ENCODE measurements at places on chromosomes 12 and 14. TPM values are rescaled to one million over a fixed set of nuclear protein-coding genes. Genes with fewer than 3 reads are reported as not detected.

DNA sequence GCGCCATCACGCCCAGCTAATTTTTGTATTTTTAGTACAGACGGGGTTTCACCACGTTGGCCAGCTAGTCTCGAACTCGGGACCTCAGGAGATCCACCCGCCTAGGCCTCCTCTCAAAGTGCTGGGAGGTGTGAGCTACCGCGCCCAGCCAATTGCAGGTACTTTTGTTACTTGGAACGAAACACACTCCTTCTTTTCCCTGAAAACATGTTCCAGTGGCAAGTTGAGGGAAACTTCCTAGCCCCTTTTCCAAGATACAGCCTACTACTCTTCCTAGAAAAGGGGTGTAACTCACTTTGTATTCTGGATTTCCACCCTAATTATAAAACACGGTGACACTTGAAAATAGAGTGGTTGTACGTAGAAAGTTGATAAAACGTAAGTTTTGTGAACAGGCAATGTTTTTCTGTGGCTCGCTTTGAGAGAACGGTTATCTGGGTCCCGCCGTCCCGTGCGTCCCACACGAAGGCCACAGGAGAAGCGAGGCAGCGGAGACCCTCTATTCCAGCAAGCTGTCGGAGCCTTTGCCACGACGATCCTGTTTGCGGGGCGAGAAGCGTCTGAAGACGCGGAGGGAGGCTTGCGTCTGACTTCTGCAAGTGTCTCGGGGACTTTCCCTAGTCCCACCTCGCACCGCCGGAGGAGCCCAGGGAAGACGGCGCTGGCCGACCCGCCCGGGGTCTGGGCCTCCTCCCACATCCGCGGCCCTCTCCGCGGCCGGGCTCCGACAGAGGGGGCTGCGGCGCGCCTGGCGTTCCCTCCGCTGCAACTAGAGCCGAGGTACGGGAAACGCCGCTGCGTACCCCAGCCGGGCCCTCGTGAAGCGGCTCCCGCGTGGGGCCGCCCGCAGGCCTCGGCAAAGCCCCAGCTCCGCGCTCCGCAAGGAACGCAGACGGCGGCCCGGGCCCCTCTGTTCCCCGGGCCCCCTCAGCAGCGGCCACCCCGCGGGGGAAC, 745 bp downstream of the CDCA4 start:
- peak; percentile 52 for DNase-seq
- H3K27ac ChIP-seq, result peak overlapping the region; percentile 73
- H3K4me3 ChIP-seq, result peak overlapping the region; percentile 88
- H3K27me3 ChIP-seq, result no peaks in the 10 kb centered on the region
- H3K4me1 ChIP-seq, result peaks cover 72% of the 10 kb centered on the region
- peaks cover 15% of the 10 kb centered on the region for H3K36me3 ChIP-seq

GRCh38 chr14:91419044-91419397, 1.4 kb upstream of the CCDC88C start:
- H3K36me3 ChIP-seq, result peaks cover 2% of the 10 kb centered on the region
- peak overlapping the region; percentile 53 for H3K4me3 ChIP-seq
- no peak for DNase-seq
- peaks cover 31% of the 10 kb centered on the region for H3K4me1 ChIP-seq
- no peak overlapping the region for H3K27ac ChIP-seq

- H3K4me1 ChIP-seq, result no peaks in the 10 kb centered on the region
- H3K27me3 ChIP-seq, result no peaks in the 10 kb centered on the region
- H3K27ac ChIP-seq, result no peak overlapping the region
- DNase-seq, result no peak
- H3K4me3 ChIP-seq, result no peak overlapping the region
- H3K36me3 ChIP-seq, result peaks cover 37% of the 10 kb centered on the region
These were observed 41.0 kb upstream of the COL2A1 start for GRCh38 chr12:48045061-48045846.

- no peak overlapping the region for H3K4me3 ChIP-seq
- no peak for DNase-seq
- peaks cover 3% of the 10 kb centered on the region for H3K27me3 ChIP-seq
- no peaks in the 10 kb centered on the region for H3K4me1 ChIP-seq
- H3K27ac ChIP-seq, result no peak overlapping the region
These were observed 106.1 kb upstream of the ANO4 start for GRCh38 chr12:100688451-100688864.

DNA sequence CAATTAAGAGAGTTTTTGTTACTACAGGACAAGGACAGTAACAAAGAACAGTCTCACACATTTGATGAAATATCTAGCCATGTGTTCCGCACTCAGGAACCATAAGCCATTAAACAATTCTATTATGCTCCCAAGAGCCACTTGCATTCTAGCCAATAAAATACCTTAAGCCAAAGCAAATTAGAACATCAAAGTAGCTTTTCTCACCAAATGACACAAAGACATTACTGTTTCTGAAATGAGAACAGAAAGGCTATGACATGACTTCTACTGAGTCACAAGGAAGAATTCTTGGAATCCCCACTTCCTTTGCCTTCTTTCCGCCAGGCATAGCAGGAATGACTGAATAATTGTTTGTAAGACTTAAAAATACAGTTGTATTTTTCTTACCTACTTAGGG, 445.8 kb downstream of the ATP23 start:
- H3K4me3 ChIP-seq, result no peak overlapping the region
- H3K27me3 ChIP-seq, result no peaks in the 10 kb centered on the region
- H3K27ac ChIP-seq, result no peak overlapping the region
- no peak for DNase-seq
- H3K4me1 ChIP-seq, result peaks cover 9% of the 10 kb centered on the region

- no peaks in the 10 kb centered on the region for H3K27me3 ChIP-seq
- no peak overlapping the region for H3K27ac ChIP-seq
- no peak overlapping the region for H3K4me3 ChIP-seq
- no peak for DNase-seq
- no peaks in the 10 kb centered on the region for H3K36me3 ChIP-seq
These were observed 30.6 kb upstream of the DLGAP5 start for GRCh38 chr14:55221968-55222367.

GRCh38 chr12:25585021-25585523, 32.0 kb upstream of the LMNTD1 start:
- H3K36me3 ChIP-seq, result no peaks in the 10 kb centered on the region
- H3K27me3 ChIP-seq, result no peaks in the 10 kb centered on the region
- no peak for DNase-seq
- no peak overlapping the region for H3K4me3 ChIP-seq
- no peak overlapping the region for H3K27ac ChIP-seq
- H3K4me1 ChIP-seq, result no peaks in the 10 kb centered on the region

GRCh38 chr14:51674294-51675002, 22.7 kb downstream of the FRMD6 start:
- H3K27ac ChIP-seq, result no peak overlapping the region
- H3K4me1 ChIP-seq, result peaks cover 8% of the 10 kb centered on the region
- no peaks in the 10 kb centered on the region for H3K36me3 ChIP-seq
- no peaks in the 10 kb centered on the region for H3K27me3 ChIP-seq

GRCh38 chr12:103249607-103250006, 246.2 kb downstream of the C12orf42 start:
- DNase-seq, result no peak
- H3K27ac ChIP-seq, result no peak overlapping the region
- 0 out of 2 replicates have a peak, but pooled peaks cover 3% of the 10 kb centered on the region for H3K4me1 ChIP-seq
- no peaks in the 10 kb centered on the region for H3K27me3 ChIP-seq

DNA sequence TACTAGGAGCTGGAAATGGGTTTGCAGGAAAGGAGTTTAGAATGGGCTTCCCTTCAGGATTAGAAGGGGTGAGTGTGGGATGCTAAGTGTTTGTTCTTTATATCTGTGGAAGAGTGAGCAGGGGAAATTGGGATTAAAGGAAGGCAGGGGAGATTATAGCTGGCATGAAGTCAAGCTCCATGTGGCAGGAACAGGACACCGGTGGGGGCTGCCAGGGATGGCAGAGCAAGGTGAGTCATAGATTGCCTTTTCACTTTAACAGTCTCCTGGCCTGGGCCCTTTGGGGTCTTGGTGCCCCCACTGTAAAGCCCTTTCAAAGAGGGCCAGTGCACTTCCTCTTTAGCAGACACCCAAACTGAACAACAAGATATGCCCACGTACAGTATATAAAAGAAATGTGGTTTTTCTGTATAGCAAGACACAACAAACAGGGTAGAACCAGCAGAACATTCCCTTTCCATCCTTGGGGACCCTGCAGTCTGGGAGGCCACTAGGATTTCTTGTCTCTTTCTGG, 23.1 kb upstream of the FBXO21 start:
- no peaks in the 10 kb centered on the region for H3K27me3 ChIP-seq
- no peaks in the 10 kb centered on the region for H3K36me3 ChIP-seq
- peaks cover 7% of the 10 kb centered on the region for H3K4me1 ChIP-seq
- H3K4me3 ChIP-seq, result no peak overlapping the region
- DNase-seq, result no peak

- H3K4me3 ChIP-seq, result no peak overlapping the region
- H3K4me1 ChIP-seq, result peaks cover 46% of the 10 kb centered on the region
- H3K27me3 ChIP-seq, result peaks cover 94% of the 10 kb centered on the region
- DNase-seq, result peak; percentile 84
- no peak overlapping the region for H3K27ac ChIP-seq
These were observed 21.3 kb downstream of the TBX3 start for GRCh38 chr12:114662512-114663177.

GRCh38 chr12:5924342-5924741, 20.7 kb downstream of the ANO2 start:
- no peak overlapping the region for H3K4me3 ChIP-seq
- no peak for DNase-seq
- peaks cover 13% of the 10 kb centered on the region for H3K4me1 ChIP-seq
- peaks cover 2% of the 10 kb centered on the region for H3K36me3 ChIP-seq
- no peak overlapping the region for H3K27ac ChIP-seq

GRCh38 chr14:97138801-97139200, 341.6 kb downstream of the VRK1 start:
- no peak for DNase-seq
- H3K36me3 ChIP-seq, result no peaks in the 10 kb centered on the region
- peaks cover 7% of the 10 kb centered on the region for H3K4me1 ChIP-seq
- H3K27ac ChIP-seq, result no peak overlapping the region

DNA sequence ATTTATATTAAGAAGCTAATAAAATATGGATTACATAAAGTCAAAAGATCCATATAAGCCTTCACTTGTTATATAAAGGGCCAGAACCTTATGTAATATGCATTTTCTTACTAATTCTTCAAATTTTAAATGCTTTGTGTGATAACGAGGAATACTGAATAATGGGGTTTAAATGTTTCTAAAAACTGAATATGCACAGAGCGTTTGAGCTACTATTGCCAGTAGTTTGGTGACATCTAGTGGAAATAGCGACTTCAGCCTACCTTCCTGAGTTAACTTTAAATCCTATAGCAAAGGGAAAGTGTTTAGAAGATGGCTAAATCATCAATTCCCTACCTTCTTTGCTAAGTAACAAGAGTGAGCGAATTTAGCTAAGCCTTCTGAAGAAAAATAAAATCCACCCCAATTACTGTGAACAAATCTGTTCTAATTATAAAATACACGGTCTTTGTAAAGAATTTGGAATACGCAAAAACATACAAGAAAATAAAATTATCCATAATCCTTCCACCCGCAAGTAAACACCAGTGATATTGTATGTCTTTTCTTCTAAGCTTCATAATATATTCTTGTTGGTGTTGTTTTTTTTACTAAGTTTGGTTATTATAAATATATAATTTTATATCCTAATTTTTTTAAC, 115.5 kb upstream of the G2E3 start:
- H3K4me1 ChIP-seq, result peaks cover 8% of the 10 kb centered on the region
- H3K27ac ChIP-seq, result no peak overlapping the region
- H3K27me3 ChIP-seq, result no peaks in the 10 kb centered on the region
- no peaks in the 10 kb centered on the region for H3K36me3 ChIP-seq

GRCh38 chr12:39272871-39273655, 169.9 kb downstream of the KIF21A start:
- no peak overlapping the region for H3K4me3 ChIP-seq
- H3K27ac ChIP-seq, result no peak overlapping the region
- no peaks in the 10 kb centered on the region for H3K36me3 ChIP-seq
- no peaks in the 10 kb centered on the region for H3K4me1 ChIP-seq

GRCh38 chr12:24546661-24547060, 402.2 kb downstream of the BCAT1 start:
- H3K27me3 ChIP-seq, result no peaks in the 10 kb centered on the region
- no peak for DNase-seq
- no peak overlapping the region for H3K27ac ChIP-seq

- DNase-seq, result no peak
- H3K4me1 ChIP-seq, result peaks cover 3% of the 10 kb centered on the region
- no peak overlapping the region for H3K27ac ChIP-seq
- peaks cover 3% of the 10 kb centered on the region for H3K36me3 ChIP-seq
- no peak overlapping the region for H3K4me3 ChIP-seq
These were observed 479.0 kb upstream of the SYT1 start for GRCh38 chr12:78385541-78385940.

DNA sequence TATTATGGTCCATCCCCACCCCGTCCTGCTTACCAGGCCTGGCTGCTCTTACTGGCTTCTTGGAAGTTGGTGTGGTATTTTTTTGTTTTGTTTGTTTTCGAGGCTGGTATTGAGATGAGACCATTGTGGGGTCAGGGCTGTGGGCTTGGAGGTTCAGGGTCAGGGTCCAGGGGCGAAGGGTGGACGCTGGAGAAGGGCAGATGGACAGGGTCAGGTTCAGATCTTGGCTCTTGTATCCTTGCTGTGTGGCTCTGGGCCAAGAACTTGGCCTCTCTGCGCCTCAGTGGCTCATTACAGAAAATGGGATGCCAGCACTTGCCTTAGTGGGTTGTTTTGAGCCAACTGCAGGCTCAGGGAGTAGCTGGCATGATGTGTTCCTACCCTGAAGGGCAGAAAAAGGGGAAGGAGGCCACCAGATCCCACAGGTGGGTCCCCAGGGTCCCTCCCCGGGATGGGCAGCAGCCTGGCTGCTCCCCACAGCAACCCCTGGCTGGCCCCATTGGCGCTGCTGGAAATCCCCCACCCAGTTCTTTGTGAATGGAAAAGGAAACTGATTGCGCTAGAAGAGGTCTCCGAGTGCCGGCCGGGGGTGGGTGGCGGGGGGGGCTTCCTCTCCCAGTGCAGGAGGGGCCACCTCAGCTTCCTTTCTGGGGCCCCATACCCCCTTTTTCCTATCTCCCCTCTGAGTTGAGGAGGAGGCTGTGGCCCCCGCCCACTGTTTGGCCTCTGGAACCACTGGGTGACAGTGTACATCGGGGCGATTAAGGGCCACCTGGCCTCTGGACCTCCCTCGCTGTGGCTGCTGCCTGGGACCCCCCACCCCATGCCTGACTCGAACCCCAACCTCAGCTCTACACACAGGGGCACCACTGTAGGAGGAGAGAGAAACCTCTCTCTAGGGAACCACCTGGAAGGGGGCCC, 25.0 kb downstream of the SH2B3 start:
- H3K27ac ChIP-seq, result peak overlapping the region; percentile 95
- no peaks in the 10 kb centered on the region for H3K36me3 ChIP-seq
- H3K4me1 ChIP-seq, result peaks cover 46% of the 10 kb centered on the region
- no peaks in the 10 kb centered on the region for H3K27me3 ChIP-seq

GRCh38 chr12:68627673-68628319, 17.1 kb downstream of the RAP1B start:
- no peak for DNase-seq
- no peaks in the 10 kb centered on the region for H3K27me3 ChIP-seq
- H3K4me3 ChIP-seq, result no peak overlapping the region
- no peak overlapping the region for H3K27ac ChIP-seq
- H3K36me3 ChIP-seq, result peaks cover 37% of the 10 kb centered on the region
- peaks cover 10% of the 10 kb centered on the region for H3K4me1 ChIP-seq

Gene EFCAB11
- total RNA-seq, result 18.8 TPM

Gene HOXC12
- not detected for total RNA-seq

Gene PTGER2
- 0.92 TPM for total RNA-seq

Gene SMCO2
- total RNA-seq, result 0.32 TPM

Gene CRIP1
- 9.0 TPM for total RNA-seq

Gene POLR3B
- 10.2 TPM for total RNA-seq

Gene RXYLT1
- 9.8 TPM for total RNA-seq

Gene LRFN5
- total RNA-seq, result 5.3 TPM

Gene ARMH4
- 12.1 TPM for total RNA-seq

Gene PMEL
- total RNA-seq, result 72.2 TPM

Gene ARHGEF25
- 11.9 TPM for total RNA-seq

Gene SYT1
- total RNA-seq, result 34.7 TPM

Gene CABP1
- total RNA-seq, result 10.7 TPM

Data from WTC11 (cell line).